GM23338 (cell line): ENCODE measurements at places on chromosomes 12 and 14. TPM values are rescaled to one million over a fixed set of nuclear protein-coding genes. Genes with fewer than 3 reads are reported as not detected.

The HHIPL1 gene
- total RNA-seq, result 1.6 and 2.0 TPM in 2 replicates

The P2RX2 gene
- 1.7 and 3.0 TPM in 2 replicates for total RNA-seq

The ASB8 gene
- 5.4 and 8.4 TPM in 2 replicates for total RNA-seq

GRCh38 chr12:4032924-4033615, 159.9 kb upstream of the PARP11 start:
- peaks cover 16% of the 10 kb centered on the region for H3K4me1 ChIP-seq
- no peak overlapping the region for H3K27ac ChIP-seq
- H3K4me3 ChIP-seq, result no peak overlapping the region
- DNase-seq, result no peak
- H3K27me3 ChIP-seq, result peaks cover 12% of the 10 kb centered on the region; the same call in 1 of the 2 replicates
